ENCODE measurements at places on chromosomes 2 and 18.
A peak's percentile ranks its signal among the peaks of the same experiment; 100 is the strongest.

- DNase-seq, result no peak
These were observed 61.7 kb upstream of the MCFD2 start for GRCh38 chr2:46977280-46977665.

- no peak for DNase-seq
These were observed 6.3 kb upstream of the PLEKHM3 start for GRCh38 chr2:208031608-208032019.

- DNase-seq, result no peak
These were observed 43.6 kb downstream of the TSPYL6 start for GRCh38 chr2:54212456-54212855.

DNA sequence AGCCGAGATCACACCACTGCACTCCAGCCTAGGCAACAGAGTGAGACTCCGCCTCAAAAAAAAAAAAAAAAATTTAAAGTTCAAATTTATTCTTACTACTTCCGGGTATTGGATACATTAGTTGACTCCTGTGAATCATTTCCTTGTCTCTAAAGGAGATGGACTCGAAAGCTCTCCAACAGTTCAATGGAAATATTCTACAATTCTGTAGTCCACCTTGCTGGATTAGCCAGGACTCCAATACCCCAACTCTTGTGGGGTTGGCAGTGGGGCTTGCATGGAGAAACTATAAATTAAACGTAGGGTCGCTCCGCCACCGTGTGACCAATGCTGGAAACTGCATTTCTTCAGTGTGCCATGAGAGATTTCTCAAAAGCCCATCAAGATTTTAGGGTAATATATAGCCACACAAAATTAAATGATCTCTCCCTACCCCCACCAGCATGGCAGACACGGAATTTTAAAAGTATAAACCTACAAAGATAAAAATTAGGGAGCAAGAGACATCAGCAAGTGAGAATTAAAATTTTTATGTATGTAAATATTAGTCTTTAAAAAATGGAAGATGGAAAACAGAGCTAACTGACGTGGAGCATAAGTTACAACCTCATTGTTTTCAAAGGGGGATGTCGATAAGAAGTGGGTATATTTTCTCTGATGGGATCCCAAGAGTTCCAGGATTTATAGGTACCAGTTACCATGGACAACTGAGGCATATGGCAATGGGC lies 27.8 kb upstream of the GAREM2 start:
- DNase-seq, result peak; percentile 56

DNA sequence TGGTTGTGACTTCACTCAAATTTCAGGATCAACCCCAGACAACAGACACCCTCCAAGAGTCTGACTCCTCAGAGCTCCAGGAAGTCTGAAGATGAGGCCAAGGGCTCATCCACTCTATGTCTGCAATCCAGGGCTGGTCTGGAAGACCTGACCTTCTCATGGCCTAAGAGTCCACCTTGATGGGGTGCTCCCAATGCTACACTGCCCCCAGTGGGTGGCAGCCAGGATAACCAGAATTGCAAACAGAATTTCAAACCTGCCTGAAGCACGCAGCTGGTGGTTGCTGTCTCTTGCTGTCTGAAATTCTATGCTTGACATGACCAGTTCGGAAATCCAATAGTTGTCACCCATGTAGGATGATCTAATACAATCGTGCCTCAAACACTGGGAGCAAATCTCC lies 96.0 kb downstream of the UXS1 start:
- no peak for DNase-seq

- DNase-seq, result no peak
These were observed 337.7 kb upstream of the CHAC2 start for GRCh38 chr2:53429901-53430300.

DNA sequence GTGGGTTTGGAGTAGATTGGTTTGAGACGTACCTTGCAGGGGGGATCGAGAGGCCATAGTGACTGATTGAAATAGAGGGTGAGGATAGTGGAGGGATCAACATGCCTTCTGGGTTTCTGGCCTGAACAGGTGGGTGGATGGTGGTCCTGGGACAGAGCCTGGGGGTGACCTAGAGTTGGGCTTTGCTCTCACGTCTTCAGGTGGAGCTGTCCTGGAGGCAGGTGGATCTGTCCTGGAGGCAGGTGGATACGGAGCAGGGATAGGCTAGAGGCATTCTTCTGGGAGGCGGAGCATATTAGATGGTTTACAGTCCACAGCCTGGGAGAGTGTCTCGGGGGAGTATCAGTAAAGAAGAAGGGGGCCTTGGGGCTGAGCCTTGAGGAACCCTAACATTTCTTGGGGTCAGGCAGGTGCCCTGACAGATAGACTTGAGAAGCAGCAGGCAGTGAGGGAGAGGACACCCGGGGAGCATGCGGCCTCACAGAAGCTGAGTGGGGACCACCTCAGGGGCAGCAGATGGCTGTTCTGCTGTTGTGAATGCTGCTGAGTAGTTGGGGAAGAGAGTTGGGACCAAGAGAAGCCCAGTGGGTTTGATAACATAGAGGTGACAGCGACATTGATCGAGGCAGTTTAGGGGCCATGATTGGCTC lies 1.6 kb downstream of the CAPN10 start:
- no peak for DNase-seq

GRCh38 chr2:216658757-216659156 lies 25.5 kb downstream of the IGFBP2 start:
- DNase-seq, result no peak

DNA sequence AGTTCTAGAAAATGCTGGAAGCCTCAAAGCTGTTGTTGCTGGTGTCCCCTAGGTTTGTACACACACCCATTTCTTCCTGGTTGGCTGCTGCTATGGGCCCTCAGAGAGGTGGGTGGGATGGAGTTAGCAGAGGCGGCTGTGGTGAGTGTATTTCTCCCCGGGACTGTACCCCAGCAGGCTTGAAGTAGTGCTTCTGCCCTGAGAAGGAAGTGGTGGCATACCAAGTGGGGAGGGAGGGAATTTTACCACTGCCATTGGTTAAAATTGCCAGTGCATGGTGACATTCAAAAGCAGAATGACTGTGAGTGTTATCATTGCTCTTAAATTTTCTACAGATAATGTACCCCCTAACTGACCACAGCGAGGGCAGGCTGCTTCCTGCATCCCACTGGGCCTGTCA lies 125.6 kb upstream of the CAPN13 start:
- no peak for DNase-seq

DNA sequence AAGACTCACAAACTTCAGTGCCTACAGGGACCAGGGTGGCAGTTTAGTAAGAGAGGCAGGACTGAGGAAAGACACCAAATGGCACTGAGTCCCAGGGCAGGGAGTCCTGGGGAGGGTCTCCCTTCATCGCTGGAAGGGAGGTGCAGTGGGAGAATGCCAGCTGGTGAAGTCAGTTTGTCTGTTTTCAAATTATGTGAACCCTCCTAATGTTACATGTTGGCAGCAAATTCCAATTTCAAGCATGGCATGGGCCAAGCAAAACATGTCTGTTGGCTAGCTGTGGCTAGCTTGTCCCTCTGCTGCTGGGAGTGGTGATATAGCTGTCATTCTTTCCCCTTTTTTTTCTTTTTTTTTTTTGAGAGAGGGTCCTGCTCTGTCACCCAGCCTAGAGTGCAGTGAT lies 55.9 kb upstream of the HAAO start:
- DNase-seq, result no peak

DNA sequence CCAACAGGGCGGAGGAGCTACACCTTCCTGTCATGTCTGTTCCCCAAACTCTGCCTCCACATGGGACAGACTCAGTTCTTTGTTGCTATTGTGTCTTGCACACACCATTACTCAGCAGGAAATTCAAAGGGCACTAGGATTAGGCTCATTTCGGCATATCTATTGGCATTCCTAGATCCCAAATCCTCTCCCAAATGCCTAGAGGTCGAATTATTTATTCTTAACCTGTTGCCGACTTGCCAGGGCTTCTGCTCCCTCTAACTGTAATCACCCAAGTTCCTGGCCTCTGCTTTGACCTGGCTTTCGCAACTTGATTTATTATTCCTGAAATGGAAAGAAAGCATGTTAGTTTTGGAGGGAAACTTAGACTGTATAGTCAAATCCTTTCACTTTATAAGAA lies 67.8 kb upstream of the ST6GAL2 start:
- no peak for DNase-seq

GRCh38 chr2:113760400-113760799 lies 4.0 kb upstream of the SLC35F5 start:
- no peak for DNase-seq

DNA sequence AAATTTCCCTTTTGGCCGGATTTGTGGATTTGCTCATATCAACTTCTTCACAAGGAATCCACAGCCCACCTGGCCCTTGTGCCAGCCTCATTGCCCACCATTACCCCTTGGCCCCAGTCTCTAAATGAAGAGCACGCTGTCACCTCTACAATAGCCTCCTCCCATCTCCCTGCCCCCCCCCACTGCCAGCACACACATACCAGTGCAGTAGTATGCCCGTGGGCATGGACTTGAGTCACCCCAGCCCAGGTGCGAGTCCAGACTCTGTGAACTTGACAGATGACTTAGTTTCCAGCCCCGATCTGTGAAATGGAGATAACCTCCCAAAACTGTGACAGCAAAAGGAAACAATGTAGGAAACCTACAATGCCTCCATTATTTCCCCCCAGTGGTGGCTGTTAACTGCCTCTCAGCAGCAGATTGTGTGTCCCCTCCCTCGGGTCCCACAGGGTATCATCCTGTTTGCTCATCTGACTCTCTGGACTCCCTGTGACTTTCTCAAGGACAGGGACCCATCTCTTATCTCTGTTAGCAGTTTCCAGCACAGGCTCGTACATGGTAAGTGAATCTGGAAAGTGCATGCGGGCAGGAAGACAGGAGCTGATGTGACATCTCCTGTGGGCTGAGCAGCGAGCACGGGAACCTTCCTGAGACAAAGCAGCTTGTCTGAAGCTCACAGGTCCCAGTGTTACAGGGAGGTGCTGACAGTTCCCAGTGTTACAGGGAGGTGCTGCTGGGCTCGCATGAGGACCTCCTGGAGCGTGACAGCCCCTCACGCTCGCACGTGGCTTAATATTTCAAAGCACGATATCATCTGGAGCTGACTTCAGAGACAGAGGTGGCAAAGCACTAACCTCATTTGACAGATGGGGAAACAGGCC lies 4.2 kb upstream of the TMEM185B start:
- DNase-seq, result peak; percentile 25

GRCh38 chr2:55150834-55151233 lies 81.3 kb downstream of the CLHC1 start:
- DNase-seq, result no peak

- no peak for DNase-seq
These were observed 296.0 kb downstream of the LRRTM1 start for GRCh38 chr2:80008596-80008995.

DNA sequence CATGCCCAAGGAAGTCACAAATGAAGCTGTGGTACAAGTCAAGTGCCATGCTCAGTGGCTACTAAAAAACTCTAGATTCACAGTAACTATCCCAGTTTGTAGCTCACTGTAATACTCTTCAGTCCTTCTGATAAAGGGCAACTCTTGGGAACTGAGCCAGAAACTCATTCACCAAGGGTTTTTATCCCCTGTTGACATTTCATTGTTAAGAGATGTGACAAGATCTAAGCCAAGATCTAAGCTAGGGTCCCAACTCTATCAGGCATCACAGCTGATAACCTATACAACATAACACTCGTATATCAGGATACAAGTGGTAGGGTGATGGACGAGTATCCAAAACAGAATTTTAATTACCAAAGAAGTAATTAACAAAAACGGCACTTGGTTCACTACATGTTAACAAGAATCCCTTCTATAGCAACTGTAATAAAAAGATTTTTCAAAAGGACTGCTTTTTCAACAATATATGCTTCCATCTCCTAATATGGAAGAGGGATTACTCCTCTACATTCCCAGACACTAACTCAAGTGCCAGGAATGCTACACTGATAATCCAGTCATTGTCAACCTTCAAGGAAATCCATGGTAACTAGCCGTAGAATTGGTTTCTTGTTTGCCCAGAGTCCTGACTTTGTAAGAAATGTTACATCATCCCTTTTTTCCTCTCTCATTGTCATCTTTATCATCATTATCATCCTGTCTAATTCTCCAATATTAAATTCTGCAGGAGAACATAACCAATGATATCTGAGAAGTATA lies 111.7 kb downstream of the CDH2 start:
- DNase-seq, result no peak

DNA sequence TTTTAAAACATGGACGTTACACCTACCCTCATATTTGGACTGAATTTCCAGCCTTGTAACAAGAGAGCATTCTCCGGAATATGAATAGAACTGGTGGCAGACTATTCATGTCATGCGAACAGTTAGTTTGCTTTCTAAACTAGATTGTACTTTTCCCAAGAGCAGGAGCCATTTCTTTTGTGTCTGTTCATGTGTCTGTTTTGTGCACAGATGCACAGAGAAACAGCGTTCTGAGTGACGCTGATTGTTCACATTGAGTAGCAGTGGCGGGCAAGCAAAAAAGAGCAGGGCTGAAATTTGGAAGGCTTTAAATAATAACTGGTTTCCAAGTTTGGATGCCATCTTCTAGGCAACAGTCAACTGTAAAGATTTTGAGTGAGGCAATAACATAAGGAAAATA lies 200.3 kb downstream of the NRXN1 start:
- no peak for DNase-seq

DNA sequence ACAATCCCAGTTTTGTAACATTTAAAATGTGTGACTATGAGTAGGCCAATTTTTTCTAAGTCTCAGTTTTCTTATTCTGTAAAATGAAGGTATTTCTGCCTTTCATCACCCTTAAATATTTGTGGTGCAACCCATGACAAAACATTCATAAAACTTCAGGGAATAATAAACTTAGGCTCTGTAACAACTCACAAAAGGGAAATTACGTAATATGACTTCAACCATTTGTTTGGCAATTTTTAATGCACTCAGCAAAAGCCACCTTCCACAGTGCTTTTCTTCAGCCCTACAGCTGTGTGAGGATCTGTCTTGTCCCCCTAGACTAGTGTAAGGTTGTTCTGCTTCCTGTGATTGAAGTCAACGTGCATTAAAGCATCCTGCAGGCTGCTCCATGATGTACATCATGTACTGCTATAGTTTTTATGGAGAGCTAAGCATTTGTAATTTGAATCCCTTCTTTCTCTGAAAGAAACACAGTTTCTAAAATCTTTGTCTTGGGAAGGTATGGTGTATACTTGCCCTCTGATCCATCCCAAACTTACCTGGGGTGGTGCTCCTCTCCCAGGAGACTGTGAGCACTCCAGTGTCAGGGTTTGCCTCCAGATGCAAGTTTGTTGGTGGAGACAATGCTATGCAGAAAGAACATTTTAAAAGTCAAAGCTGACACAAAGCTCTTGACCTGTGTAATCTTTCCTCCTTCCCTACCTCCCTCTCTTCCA lies 39.1 kb downstream of the FN1 start:
- DNase-seq, result no peak

- no peak for DNase-seq
These were observed 13.4 kb downstream of the IL37 start for GRCh38 chr2:112924360-112924759.

Data from stimulated activated CD4-positive, alpha-beta T cell treated with anti-CD3 and anti-CD28 coated beads, Interleukin-12 subunit alpha, Interleukin-12 subunit beta, amount 100 ng/mL, for 4 hours (primary cell).